ENCODE measurements at places on chromosomes 12 and 14. TPM values are rescaled to one million over a fixed set of nuclear protein-coding genes. Genes with fewer than 3 reads are reported as not detected.

CCNT1 gene
- 16.3 TPM for polyA plus RNA-seq

IRF9 gene
- 74.0 TPM for polyA plus RNA-seq

SLC6A12 gene
- 68.7 TPM for polyA plus RNA-seq

TMEM132C gene
- polyA plus RNA-seq, result 23.4 TPM

All from spinal cord (tissue), 10 donors.